ENCODE measurements at places on chromosomes 4 and X.

- no peak for DNase-seq
These were observed 51.0 kb downstream of the SPIN2B start for GRCh38 chrX:57070185-57070984.

DNA sequence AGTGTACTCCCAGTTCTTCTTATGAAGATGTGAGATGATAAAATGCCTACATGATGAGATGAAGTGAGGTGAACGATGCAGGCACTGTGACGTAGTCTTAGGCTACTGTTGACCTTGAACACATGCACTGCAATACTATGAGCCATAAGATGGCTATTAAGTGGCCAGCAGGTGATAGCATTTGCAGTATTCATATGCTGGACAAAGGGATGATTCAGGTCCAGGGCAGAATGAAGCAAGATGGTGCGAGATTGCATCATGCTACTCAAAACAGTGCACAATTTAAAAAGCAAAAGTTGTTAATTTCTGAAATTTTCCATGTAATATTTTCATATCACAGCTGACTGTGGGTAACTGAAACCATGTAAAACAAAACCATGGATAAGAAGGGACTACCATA lies 781.4 kb downstream of the PCDH18 start:
- DNase-seq, result peak; percentile 8

- DNase-seq, result no peak
These were observed 54.3 kb upstream of the PUDP start for GRCh38 chrX:7202206-7202605.

DNA sequence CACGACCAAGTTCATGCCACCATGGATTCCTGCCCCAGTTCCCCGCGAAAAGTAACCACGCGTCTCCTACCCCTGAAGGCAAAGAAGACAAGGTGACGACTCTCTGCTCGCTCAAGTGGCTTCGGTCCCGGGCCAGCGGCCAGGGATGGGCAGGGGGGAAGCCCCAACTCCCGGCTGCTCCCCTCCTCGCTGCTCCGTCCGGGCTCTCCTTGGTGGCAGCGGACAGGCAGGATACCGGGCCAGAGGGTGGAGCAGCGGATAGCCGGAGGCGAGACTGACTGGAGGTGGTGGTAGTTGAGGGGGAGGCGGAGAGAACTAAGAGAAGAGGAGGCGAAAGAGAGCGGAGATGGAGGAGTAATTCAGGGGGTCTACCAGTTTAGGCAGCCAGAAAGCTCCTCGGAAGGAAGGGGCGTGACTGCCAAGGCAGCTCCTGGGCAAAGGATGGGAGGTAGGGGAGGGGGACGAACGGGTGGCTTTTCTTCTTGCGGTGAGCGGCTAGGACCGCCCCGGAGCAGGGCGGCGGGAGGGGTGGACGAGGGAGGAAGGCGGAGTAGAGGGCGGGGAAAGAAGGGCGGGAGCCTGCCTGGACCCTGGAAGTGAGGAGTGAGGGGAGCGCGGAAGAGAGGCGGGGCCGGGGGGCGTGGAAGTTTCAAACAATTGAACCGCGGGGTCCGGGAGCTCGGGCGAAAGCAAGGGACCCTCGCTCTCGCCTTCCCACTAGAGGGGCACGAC lies at the start of gene AMOT:
AMOT (minus strand) TSS at position 450 of the 732 bp plus-strand sequence. CDS start 17,705 bp downstream, outside the sequence.
- DNase-seq, result peak; percentile 75

- DNase-seq, result no peak
These were observed 230.2 kb upstream of the AGTR2 start for GRCh38 chrX:115940348-115940747.

- no peak for DNase-seq
These were observed 29.2 kb downstream of the P2RY8 start for GRCh38 chrX:1507511-1508463.

DNA sequence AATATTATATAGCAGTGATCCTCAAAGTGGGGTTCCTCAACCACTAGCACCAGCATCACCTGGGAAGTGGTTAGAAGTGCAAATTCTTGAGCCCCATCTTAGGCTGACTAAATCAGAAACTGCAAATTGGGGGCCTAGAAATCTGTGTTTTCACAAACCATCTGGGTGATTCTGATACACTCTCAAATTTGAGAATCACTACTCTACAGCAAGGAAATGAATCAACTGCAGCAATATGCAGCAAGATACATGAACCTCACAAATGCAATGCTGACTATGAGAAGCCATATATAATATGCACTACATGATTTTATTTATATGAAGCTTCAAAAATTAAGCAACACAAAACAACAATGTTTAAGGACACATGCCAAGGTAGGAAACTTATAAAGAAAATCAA lies 36.2 kb upstream of the IRS4 start:
- no peak for DNase-seq

GRCh38 chrX:133415276-133416105 lies at the start of gene GPC4:
GPC4 (minus strand) TSS chrX:133415489; CDS start chrX:133414965, 524 bp downstream.
- peak; percentile 68 for DNase-seq

DNA sequence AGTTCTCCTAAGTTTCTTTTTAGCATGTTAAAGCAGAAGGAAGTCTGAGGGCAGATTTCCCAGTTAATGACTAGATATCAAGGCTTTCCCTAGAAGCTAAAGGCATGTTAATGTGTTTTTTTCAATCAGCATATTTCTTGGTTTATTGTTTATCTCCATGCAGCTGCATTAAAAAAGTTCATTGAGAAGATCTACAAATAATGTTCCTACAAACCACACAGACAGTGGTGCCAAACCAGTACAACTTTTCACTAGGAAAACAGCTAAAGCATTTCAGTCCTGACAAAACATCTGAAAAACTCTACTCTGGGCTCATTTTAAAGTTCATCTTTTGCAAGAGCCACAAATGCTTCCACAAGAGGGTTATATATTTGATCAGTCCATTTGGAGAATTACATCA lies 320.0 kb downstream of the ADGRL3 start:
- DNase-seq, result peak; percentile 22

GRCh38 chr4:48518143-48518542 lies 28.1 kb downstream of the ZAR1 start:
- no peak for DNase-seq

DNA sequence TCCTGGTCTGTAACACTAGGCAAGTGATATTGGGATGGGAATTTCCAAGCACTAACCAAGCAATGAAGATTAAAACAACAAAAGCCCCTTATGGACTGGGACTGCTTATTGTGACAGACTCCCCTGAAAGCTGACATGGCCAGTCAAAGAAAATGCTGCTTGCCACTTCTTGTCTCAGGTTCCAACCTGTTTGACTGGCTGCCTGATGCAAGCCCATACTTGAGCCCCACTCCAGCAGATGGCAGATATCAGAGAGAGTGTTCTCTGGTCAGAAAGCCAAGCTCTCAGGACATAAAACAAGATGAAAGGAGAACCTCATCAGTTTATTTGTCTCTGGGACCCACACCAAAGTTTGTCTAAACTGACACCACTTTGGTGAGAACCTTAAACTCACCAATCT lies 15.5 kb upstream of the IGBP1 start:
- DNase-seq, result no peak

DNA sequence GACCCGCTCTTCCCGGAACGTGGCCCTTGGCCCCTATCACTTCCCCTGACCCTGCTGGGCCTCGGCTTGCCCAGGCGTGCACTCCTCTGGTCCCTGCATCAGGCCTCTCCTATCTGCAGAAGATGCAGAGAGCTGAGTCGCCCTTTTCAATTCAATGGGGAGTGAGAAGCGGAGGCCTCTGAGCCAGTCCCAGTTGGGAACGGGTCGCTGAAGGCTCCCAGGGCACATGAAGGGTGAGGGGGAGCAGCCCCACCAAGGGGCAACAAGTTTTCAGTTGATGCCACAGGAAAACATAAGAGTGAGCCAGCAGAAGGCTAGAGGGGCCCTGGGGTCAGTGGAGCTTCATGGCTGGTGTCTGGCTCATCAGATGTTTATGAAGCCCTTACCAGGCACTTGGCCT lies 17.1 kb downstream of the PSAPL1 start:
- no peak for DNase-seq

DNA sequence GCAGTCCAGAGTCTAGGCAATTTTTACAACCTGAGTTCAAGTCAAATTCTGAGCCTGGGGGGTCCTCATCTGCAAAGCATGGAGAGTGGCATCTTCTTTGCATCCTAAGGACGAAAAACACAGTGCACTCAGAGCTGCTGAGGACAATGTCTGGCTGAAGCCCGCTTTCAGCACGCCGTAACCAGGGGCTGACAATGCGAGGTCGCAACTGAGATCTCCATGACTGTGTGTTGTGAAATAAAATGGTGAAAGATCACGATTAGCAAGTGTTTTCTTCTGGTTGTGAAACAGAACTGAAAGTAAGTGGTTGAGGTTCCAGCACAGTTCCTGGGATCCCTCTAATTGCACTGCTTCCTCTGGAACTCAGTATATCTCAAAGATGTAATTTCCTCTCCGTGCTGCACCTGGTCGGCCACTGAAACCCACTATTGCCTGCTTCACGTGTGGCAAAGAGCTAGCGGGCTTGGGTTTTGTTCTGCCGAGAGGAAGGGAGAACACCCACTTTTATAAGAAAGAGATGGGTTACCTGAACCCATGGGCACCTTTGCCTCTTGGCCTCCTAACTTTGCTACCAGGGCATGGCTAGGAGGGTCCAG lies 7.7 kb upstream of the F11 start:
- DNase-seq, result no peak

DNA sequence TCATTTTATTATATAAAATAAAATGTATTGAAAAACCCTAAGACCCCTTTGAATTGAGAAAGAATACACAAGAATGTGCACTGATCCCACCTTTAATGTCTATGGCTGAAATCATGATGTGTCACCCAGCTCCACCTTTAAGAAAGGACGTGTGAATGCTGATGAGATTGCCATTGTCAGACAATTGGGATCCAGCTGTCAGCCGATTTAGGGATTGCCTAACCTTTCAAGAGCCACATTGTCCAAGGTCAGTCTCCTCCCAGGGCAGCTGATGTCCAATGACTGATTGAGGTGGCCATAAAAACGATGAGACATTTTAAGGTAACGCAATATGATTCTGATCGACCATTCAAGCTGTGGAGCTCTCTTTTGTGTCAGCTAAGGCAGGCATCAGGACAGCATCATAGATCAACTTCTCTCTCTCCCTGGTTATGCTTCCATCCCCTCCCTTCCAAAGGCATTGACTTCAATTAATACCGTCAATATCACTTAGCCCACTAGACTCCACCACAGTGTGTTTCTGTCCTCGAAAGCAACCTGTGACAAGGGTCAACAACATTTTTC lies 1676.4 kb downstream of the PCDH7 start:
- DNase-seq, result no peak

DNA sequence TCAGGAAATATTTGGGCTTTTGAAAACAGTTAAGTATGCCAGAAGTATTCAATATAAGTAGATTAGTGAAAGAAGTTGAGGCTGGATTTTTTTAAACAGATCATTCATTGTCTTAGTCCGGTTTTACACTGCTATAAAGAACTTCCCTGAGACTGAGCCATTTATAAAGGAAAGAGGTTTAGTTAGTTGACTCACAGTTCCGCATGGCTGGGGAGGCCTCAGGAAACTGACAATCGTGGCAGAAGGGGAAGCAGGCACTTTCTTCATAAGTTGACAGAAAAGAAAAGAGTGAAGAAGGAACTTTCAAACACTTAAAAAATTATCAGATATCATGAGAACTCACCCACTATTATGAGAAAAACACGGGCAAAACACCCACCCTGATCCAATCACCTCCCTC lies 31.1 kb upstream of the CYLC1 start:
- no peak for DNase-seq

- DNase-seq, result peak; percentile 32
These were observed 202.5 kb upstream of the MAB21L2 start for GRCh38 chr4:150379454-150379853.

DNA sequence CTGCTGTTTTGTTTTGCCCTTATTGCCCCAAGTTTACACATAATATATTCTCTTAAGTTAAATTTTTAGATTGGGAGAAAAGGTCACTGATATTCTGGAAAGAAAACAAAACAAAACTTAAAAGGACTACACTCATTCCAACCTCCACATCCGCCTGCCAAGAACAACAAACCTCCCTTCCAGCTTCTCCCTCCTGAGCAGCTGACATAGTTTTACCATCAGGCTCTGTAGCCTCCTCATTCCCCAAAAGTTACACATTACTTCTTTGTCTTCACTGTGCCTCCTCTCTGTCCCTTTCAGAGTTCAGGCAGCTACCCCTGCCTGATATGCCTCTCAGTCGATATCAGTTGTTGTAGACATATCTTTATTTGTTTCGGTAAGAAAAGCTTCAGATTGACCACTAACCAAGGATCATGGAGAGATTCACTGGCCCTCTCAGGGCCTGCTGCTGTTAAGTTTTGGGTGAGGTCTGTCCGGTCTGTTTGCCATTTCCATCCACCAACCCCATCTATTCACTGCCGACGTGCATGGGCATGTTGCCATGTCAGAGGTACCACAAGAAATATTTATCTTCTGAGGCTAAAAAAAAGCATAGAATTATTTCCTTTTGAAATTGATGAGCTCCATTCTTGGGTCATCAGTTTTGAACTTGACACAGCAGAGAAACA lies 164.1 kb downstream of the GASK1B start:
- peak; percentile 31 for DNase-seq

GRCh38 chr4:2427383-2428334 lies 8.9 kb downstream of the CFAP99 start:
- no peak for DNase-seq

DNA sequence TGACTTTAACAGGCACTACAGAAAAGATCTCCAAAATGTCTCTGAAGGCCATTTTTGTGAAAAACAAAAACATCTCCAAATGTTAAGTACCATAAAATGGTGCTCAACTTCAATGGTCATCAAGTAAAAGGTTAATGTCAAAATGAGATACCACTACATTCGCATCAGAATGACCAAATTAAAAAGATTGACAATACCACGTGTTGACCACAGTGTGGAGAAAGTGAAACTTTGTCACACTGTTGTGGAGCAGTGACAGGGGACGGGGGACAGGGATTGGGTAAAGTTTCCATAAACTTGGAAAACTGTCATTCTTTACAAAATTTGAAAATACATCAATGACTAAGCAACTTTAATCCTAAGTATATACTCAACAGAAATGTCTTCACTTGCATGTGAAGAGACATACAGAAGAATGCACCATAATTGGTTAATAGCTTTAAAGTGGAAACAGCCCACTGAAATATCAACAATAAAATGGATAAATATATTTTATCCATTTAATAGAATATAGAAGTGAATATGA lies 19.1 kb upstream of the CISD2 start:
- no peak for DNase-seq

- no peak for DNase-seq
These were observed 229.6 kb upstream of the AGA start for GRCh38 chr4:177671845-177672244.

DNA sequence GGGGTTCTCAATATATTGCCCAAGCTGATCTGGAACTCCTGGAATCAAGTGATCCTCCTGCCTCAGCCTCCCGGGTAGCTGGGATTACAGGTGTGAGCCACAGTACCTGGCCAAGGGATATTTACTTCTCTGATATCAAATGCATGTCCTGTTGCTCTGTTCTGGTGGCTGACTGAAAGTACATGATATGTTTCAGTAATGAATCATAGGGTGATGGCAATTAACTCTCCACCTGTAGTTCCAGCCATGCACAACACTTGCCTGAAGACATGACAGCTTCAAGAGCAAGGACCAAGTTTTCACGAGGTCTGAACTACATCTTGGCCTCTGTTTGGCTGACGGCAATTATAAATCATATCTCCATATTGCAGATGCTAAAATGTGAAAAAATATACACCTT lies 9.1 kb downstream of the ZCCHC4 start:
- DNase-seq, result no peak
